ENCODE measurements at places on chromosomes 6 and 20. TPM values are rescaled to one million over a fixed set of nuclear protein-coding genes. Genes with fewer than 3 reads are reported as not detected.

The PREX1 gene
- 18.9 TPM for total RNA-seq

The EYS gene
- 0.07 TPM for total RNA-seq

DNA sequence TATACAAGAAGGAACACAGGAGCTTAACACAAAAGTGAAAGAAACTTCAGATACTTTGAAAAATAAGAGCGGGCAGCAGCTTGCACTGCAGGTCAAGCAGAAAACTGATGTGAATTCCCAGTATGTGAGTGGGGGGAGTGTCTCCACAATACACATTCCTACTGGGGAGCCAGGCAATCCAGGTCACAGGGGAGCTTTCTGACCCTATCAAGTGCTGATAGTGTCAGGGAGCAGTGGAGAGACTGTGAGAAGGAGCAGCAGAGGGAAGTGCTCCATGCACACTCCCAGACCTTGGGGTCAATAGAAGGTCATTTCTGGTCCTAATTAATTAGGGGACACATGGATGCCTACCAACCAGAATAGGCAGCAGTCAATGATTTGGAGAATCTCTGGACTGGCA is 59.4 kb downstream of the PDSS2 start:
- no peak for DNase-seq

The CLPSL1 gene
- not detected for total RNA-seq

- DNase-seq, result no peak
Observed at GRCh38 chr20:22663528-22664025, 79.2 kb upstream of the FOXA2 start.

GRCh38 chr6:126824226-126824625 is 294.2 kb upstream of the RSPO3 start:
- no peak for DNase-seq

DNA sequence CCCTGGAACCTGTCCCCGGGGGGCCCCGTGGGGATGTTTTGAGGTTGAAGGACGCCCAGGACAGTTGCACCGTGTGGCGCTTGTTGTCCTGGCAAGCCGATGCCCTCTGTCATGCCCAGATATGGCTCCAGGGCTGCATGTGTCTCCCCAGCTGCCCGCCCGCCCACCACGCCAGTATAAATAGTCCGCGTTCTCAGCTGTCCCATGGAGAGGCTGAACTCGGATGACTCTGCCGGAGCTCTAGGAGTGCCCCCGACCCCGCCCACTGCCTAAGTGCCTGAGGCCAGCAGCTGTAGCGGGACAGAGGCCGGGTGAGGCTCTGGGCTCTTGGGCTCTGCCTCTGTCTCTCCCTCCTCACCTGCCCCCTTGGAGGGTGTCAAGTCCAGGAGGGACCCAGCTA is 83.0 kb upstream of the GATA5 start:
- DNase-seq, result no peak

GRCh38 chr6:75204959-75205775 is 686 bp downstream of the COL12A1 start:
- peak; percentile 52 for DNase-seq

The PCSK2 gene
- not detected for total RNA-seq

- no peak for DNase-seq
Observed at GRCh38 chr20:25230166-25230831, 17.6 kb upstream of the PYGB start.

DNA sequence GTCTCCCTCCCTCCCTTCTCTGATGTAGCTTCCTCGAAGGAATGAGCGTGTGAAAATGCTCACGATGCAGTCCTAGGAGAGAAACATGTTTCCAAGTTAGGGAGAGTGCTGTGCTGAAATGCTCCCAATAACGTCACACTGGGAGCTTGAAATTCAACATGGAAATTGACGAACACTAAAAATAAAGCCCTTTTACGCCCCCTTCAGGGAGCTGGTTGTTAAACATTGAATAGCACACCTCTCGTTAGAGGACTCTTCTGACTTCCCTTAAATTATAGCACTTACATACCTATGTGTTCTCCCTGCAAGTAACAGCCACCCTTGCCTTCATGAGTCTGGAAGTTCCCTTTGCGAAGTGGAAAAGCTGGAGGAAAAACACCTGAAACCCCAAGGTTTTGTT is 88.6 kb downstream of the BFSP1 start:
- DNase-seq, result peak; percentile 32

The OLIG3 gene
- not detected for total RNA-seq

DNA sequence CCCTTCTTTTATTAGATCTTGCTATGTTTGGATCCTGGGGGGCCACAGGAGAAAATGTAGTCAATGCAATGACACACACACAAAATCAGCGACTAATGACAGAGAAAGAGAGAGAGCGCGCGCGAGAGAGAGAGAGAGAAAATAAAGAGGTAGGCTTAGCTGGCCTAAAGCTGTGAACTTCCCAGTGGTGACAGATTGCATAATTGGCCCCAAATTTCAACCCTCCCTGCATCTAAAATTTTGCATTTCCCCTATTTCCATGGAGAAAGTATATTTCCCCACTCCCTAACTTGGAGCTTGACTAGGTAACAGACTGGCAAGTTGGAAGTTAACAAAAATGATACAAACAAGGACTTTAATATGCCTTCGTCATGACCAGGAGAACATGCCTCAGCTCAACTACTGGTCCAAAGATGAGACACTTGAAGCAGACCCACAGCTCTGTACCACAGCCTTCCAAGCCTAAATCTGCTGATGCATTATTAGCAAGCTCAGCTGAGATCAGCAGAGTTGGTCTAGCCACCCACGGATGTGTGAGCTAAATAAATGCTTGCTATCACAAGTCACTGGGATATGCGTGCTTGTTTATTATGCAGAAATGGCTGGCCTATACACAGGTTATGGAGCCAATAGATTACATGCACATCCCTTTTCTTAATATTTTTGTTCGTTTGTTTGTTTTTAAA is 118.1 kb upstream of the PRDM1 start:
- no peak for DNase-seq

DNA sequence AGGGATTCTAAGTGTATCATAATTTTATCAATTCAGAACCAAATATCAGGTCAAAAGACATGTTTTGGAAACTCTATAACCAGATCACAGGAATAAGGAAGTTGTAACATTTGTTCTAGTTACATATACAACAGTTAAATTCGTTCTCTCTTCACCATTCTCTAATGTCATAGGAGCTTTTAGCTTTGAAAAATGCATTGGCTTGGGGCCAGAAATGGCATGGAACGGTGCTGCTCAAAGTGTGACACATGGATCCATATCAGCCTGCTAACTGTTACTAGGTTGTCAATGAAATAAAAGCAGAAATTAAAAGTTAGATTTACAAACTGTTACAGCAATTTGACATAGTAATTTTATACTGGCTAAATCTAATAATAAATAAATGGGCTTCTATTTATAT is 120.3 kb downstream of the LCA5 start:
- no peak for DNase-seq

The MAP7 gene
- total RNA-seq, result 13.9 TPM

DNA sequence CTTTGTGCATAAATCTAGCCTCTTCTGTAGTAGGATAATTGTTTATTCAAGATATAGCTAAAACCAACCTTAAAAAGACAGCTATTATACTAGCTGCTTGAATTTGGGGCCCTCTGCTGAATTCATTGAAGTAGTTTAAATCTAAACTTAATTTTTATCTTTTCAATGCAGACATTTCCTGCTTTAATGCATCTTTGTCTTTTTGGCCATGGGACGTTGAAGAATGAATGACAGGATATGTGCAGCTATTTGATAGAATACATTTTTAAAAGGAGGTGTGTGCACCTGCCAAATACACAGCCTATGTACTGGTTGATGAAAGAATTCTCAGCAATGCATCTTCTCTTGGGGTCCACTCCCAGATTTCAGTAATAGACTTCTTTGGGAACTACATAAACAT is 524.9 kb downstream of the PHF3 start:
- DNase-seq, result no peak

DNA sequence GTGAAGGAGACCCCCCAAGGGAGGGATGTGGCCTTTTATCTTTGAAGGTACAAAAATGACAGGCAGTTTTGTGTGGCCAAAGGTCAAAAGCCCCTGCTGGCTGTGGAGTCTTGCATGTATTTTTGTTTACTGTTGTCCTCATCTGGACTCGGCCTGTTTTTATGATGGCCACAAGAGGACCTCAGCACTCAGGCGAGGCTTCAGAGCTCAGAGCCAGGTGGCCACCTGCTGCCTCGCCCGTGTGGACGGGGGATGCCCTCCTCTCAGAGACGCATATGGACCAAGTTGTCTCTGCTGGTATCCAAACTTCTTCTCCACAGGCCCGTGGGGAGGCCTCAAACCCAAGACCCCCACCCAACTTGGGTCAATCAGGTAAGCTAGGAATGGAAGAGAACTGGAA is 118.2 kb downstream of the DACT2 start:
- DNase-seq, result no peak

The BPIFB2 gene
- not detected for total RNA-seq

- DNase-seq, result no peak
Observed at GRCh38 chr6:107271208-107271790, 156.0 kb upstream of the BEND3 start.

DNA sequence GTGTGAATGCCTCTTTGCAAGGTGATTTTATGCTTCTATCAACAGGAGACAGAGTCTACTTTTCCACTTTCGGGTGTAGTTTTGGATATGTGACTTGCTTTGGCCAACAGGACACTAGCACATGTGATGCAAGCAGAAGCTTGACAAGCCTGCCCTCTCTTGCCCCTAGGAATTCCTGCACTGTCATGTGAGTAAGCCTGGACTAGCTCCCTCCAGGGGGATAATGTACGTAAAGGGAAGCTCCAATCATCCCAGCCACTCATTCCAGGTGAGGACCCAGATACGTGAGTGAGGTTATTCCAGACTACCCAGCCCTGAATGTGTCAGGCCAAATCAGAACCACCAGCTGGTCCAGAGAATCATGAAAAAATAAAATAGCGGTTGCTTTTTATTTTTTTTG is 33.3 kb downstream of the BEND3 start:
- DNase-seq, result no peak

GRCh38 chr6:7902221-7902620 is 8.4 kb downstream of the TXNDC5 start:
- DNase-seq, result no peak

The IBTK gene
- total RNA-seq, result 20.0 TPM

DNA sequence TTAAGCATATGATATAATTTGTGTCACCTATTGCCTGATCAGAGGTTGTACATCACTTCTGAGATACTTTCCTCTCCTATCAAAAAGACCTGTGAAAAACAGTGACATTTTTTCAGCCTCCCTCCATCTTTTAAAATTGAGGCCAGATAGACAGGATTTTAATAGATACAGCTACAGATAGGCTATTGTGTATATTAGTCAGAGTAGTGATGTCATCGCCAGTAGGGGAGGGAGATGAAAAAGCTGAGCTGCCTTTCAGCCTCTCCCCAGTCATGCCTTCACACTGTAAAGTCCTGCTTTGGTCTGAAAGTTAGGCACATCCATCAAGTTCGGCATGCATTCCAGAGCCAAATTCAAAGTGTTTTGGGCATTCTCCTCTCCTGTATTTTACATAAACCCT is 7.9 kb upstream of the PABPC1L start:
- peak; percentile 30 for DNase-seq

The TRIM40 gene
- total RNA-seq, result not detected

DNA sequence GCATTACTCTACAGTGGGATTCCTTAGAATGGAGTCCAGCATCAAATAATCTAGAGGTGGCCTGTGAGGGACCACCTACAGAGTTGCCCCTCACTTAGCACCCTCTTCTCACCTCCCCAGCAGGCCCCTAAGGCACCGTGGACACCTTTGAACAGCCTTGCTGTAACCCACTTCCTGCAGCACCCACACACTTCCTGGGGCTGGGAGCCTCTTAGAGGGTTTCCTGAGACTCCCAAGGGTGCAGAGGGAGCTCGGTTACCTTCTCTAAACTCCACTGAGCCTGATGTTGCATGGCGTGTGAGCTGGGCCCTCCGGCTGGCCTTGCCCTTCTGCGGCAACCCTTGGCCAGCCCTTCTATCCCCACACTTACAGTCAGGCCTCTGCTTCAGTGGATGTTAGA is 7.3 kb upstream of the SIRPG start:
- no peak for DNase-seq

Data from PC-3 (cell line).